ENCODE measurements at places on chromosomes 2 and 18. TPM values are rescaled to one million over a fixed set of nuclear protein-coding genes. Genes with fewer than 3 reads are reported as not detected.

The ZBTB14 gene
- 30.3 TPM for total RNA-seq

The ZNF892 gene
- 3.5 TPM for total RNA-seq

The FBXO15 gene
- total RNA-seq = 0.63 TPM

The GALNT14 gene
- not detected for total RNA-seq

The ACOXL gene
- not detected for total RNA-seq

The ELOA2 gene
- not detected for total RNA-seq

The OR6B3 gene
- not detected for total RNA-seq
